NCI-H226 (cell line): ENCODE measurements at places on chromosomes 5 and 9.
A peak's percentile ranks its signal among the peaks of the same experiment; 100 is the strongest.

GRCh38 chr5:86314951-86315350 lies 302.8 kb upstream of the COX7C start:
- no peak for DNase-seq

- no peak for DNase-seq
Observed at GRCh38 chr9:138121438-138122050, 244.0 kb downstream of the CACNA1B start.

GRCh38 chr5:76790632-76791290 lies 28.1 kb upstream of the F2RL1 start:
- DNase-seq: peak; percentile 89

DNA sequence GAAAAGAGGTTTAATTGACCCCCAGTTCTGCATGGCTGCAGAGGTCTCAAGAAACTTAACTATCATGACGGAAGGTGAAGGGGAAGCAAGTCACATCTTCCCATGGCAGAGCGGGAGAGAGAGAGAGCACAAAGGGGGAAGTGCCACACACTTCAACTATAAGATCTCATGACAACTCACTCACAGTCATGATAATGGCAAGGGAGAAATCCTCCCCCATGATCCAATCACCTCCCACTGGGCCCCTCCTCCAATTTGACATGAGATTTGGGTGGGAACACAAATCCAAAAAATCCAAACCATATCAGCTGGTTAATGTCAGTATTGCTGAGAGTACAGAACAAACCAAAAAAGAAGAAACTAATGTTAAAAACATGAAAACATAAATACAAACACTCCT lies 120.2 kb downstream of the STARD4 start:
- DNase-seq: no peak

DNA sequence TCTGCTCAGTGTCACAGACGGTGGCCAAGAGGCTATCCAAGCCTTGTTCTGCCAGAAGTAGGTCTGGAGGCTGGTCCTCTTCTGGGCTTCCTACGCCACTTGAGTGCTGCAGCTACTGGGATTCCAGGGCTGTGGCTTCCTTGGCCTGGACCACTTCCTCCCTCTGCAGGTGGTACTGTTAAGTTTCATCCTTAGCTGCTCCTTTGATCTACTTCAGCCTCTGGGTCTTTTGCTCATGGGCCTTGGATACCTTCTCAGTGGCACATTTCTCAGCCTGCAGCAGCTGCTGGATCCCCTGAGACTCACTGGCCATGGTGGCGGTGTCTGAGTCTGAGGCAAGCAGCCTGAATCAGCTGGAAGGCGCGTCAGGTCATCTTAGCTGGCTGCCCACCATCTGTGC lies 10.3 kb downstream of the CNOT8 start:
- DNase-seq: no peak

DNA sequence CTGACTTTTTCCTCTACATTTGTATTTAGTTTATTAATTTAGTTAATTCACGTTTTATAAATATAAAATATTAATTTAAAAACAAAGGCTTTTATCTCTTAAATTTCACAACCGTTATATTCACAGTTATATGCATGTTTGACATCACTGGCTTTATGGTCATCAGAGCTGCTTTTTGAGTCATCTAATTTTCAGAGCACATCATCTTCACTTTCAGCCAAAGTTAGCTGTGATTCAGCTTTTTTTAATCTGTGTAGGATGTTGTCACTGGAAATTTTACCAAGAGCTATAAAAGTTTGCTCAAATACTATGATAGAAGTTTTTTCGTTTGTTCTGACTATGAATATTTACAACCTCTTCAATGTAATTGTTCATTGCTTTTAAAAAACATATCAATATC lies 12.4 kb downstream of the CDC37L1 start:
- no peak for DNase-seq

- DNase-seq: peak; percentile 66
Observed at GRCh38 chr5:43104057-43104456, 16.7 kb upstream of the ZNF131 start.

GRCh38 chr5:172299916-172300439 lies 16.4 kb upstream of the UBTD2 start:
- DNase-seq: peak; percentile 76

GRCh38 chr5:146796911-146797310 lies 81.6 kb downstream of the PPP2R2B start:
- DNase-seq: no peak

GRCh38 chr9:72816666-72817065 lies 136.2 kb downstream of the ALDH1A1 start:
- DNase-seq: no peak

- DNase-seq: no peak
Observed at GRCh38 chr5:156798201-156798600, 51.9 kb upstream of the PPP1R2B start.

GRCh38 chr5:6700685-6701355 lies 12.4 kb upstream of the TENT4A start:
- no peak for DNase-seq

- no peak for DNase-seq
Observed at GRCh38 chr9:94553029-94553938, 1.6 kb upstream of the PCAT7 start.

- no peak for DNase-seq
Observed at GRCh38 chr5:170813231-170813630, 29.7 kb downstream of the GABRP start.

GRCh38 chr5:151499501-151500035 lies 52.2 kb downstream of the SLC36A1 start:
- no peak for DNase-seq

DNA sequence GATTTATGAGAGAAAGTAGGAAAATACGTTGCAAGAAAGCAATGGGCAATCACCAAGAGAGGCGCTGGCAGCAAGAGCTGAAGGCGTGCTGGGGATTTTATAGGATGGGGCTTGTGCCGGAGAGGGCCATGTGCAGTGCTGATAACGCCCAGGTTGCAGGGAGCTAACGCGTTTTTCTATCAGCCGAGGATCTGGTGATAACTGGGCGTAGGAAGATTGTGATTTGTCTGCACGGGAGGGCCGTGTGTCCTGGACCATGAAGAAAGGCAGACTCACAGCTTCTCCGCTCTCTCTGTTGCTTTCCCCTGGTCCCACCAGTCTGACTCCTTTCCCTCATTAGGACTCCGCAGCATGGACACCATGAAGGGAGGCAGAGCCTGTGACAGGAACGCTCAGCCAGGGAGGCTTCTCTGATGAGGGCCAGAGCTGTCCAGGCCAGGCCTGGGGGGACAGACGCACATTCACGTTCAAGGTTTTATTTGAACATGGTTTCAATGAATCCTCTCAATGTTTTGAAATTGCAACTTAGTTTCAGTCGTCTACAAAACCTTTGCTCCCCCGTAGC lies 11.9 kb upstream of the CACNA1B start:
- no peak for DNase-seq

DNA sequence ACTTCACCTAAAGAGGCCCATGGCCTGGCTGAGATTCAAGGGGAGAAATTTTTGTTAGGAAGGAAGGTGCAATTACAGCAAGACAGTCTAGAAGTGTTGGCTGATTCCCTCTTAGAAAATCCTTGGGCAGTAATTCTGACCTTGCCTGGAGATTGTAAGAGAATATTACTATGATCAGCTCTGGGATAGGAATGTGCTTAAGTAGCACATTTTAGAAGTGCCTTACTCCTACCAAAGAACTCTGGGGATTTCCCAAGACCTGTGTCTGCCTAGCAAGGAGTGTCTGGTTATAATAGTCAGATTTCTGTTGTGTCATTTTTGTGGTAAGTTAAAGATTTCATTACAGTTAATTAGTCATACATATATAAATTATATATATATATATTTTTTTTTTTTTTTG lies 52.3 kb downstream of the NLN start:
- peak; percentile 80 for DNase-seq

- DNase-seq: peak; percentile 85
Observed at GRCh38 chr9:13939134-13939533, 374.8 kb downstream of the NFIB start.

DNA sequence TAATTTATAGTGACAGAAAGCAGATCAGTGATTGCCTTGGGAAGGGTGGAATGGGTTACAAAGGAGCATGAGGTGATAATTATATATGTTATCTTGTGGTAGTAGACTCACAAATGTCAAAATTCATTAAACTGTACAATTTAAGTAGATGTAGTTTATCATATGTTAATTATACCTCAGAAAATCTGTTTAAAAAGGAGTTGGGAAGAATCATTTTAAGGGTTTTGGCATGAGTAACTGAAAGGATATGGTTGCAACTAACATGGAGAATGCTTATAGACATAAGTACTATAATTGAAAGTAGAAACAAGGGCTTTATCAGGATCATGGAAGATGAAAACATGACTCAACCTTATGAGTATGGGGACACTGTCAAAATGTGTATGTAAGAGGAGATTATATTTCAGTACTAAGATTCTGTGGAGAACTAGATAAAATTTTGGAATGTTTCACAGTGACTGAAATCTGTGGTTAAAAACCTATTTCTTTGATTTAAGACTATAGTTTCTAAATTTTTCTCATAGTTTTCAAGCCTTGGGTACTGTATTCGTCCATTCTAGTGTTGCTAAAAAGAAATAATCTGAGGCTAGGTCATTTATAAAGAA lies 73.3 kb downstream of the FCHO2 start:
- peak; percentile 13 for DNase-seq

GRCh38 chr5:149416987-149417710 lies 38.1 kb upstream of the IL17B start:
- DNase-seq: no peak

GRCh38 chr9:115781070-115781736 lies 372.4 kb upstream of the PAPPA start:
- DNase-seq: no peak

DNA sequence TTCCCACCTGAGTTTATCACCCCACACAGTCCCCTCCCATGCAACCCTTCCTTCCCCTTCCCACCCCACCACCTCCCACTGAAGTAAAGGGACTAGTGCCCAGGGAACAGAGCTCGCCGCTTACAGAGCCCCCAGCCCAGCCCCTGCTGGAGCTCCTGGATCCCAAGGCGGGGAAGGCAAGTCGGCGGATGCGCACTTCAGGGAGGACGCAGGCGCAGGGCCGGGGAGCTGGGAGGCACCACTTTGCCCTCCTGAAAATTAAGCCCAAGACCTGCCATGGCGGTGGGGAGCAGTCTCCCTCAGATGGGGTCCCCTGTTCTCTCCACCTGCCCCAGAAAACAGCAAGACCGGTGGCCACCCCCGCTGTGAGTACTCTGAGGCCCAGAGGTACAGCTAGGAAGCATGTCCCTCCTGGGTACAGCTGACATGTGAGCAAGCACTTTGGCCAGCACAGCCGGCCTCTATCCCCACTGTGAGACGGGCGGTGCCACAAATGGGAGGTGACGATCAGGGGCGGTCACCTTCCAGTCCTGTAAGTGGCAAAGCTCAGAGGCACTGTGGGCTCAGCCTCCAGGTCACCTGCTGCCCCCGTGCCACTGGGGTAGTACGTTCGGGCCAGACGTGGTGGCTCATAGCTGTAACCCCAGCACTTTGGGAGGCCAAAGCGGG lies 45.9 kb downstream of the COL23A1 start:
- no peak for DNase-seq

- no peak for DNase-seq
Observed at GRCh38 chr5:119878712-119879111, 249.4 kb downstream of the FAM170A start.

- DNase-seq: no peak
Observed at GRCh38 chr5:178667101-178667500, 40.3 kb upstream of the CLK4 start.

- DNase-seq: no peak
Observed at GRCh38 chr5:179980767-179981166, 73.1 kb upstream of the TBC1D9B start.

DNA sequence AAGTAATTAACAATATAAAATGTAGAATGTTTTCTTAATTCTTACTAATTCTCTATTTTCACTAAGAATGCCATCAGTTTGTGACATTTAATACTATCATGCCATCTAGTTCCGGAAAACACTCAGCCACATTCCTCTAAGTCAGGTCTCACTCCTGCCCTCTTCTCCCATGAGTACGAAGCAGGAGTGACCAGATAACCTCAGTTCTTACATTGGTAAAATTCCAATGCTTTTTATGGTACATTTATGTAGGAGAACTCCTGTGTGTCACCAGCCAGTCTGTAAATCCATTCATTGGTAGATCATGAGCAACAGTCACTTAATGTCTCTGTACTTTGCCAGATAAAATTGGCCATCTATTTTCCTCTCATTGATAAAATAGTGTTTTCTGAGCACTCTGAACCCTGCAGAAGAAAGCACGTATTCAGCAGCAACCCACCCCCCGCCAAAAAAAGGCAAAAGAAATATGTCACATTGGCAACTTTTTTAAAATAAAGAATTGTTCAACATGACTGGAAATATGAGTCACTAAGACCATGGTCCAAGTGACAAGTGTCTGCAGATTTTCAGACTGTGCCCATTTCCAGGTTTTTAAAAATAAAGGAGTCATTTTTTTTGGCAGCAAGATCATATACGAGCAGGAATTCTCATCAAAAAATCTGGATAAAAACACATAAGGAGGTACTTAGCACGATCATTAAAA lies 11.8 kb downstream of the GLIS3 start:
- DNase-seq: no peak

GRCh38 chr9:16743375-16743774 lies 127.1 kb downstream of the BNC2 start:
- no peak for DNase-seq

GRCh38 chr9:26789959-26790358 lies 102.6 kb downstream of the CAAP1 start:
- DNase-seq: no peak

- peak; percentile 62 for DNase-seq
Observed at GRCh38 chr5:167790462-167791260, 500.8 kb upstream of the WWC1 start.

GRCh38 chr5:107542831-107543231 lies 127.9 kb downstream of the EFNA5 start:
- peak; percentile 96 for DNase-seq

DNA sequence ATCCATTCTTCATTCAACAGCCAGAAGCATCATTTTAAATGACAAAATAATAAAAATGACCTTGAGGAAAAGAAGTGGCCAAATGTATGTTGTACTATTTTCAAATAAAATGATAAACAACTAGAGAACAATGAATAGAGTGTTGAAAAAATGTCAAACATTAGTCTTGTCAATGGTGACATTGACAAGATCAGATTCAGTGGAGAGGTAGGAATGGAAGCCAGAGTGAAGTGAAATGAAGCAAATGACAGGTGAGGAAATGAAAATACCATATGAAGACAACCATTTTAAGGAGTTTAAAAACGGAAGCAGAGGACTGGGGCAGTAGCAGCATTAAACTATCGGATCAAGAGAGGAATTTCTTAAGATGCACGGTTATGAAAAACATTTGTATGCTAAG lies 38.2 kb upstream of the COX7C start:
- DNase-seq: no peak

DNA sequence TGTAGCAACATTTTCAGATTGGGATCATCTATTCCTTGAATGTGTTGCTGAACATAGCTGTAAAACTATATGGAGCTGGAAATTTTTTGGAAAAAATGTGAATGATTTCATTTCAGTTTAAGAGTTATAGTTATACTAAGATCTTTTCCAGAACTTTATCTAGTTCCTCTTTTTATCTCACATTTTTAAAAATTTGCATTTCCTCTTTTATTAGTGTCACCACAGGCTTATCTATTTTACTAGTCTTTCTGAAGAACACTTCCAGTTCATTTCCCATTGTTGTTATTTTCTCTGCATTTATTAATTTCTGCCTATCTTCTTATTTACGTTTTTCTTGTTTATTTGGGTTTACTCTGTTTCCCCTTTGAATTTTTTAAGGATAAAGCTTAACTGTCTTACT lies 46.0 kb upstream of the FSTL4 start:
- no peak for DNase-seq
